ENCODE measurements at places on chromosomes 6 and 20. TPM values are rescaled to one million over a fixed set of nuclear protein-coding genes. Genes with fewer than 3 reads are reported as not detected.

TSBP1 gene
- total RNA-seq: not detected

FOXA2 gene
- under 0.01 TPM for total RNA-seq

FUCA2 gene
- total RNA-seq: 53.7 TPM

VSX1 gene
- total RNA-seq: not detected

L3MBTL1 gene
- 4.2 TPM for total RNA-seq

PRSS35 gene
- total RNA-seq: 0.44 TPM

RHAG gene
- total RNA-seq: not detected

TULP4 gene
- 87.9 TPM for total RNA-seq

PXT1 gene
- total RNA-seq: not detected

BPI gene
- not detected for total RNA-seq

THBS2 gene
- 169 TPM for total RNA-seq

GJA1 gene
- total RNA-seq: 957 TPM

PDYN gene
- total RNA-seq: not detected

CRISP3 gene
- total RNA-seq: not detected

TAP2 gene
- total RNA-seq: 5.0 TPM

TNFRSF6B gene
- 3.9 TPM for total RNA-seq

ZNF217 gene
- 49.0 TPM for total RNA-seq

PREX1 gene
- total RNA-seq: 3.3 TPM

MYL9 gene
- 127 TPM for total RNA-seq

BHLHE23 gene
- not detected for total RNA-seq

EEF1A2 gene
- total RNA-seq: 1.3 TPM

STMND1 gene
- not detected for total RNA-seq

SIRPB1 gene
- total RNA-seq: 2.2 TPM

HMGCLL1 gene
- total RNA-seq: not detected

MLN gene
- not detected for total RNA-seq

TAF11 gene
- 20.0 TPM for total RNA-seq

TNFAIP3 gene
- total RNA-seq: 19.0 TPM

PTCRA gene
- total RNA-seq: not detected

PLCB4 gene
- 5.0 TPM for total RNA-seq

MAS1L gene
- not detected for total RNA-seq

PEX3 gene
- 18.8 TPM for total RNA-seq

KCTD20 gene
- 74.6 TPM for total RNA-seq

ANKRD6 gene
- total RNA-seq: 0.22 TPM

PACRG gene
- not detected for total RNA-seq

CDC40 gene
- 18.2 TPM for total RNA-seq

DCDC2 gene
- 0.14 TPM for total RNA-seq

HCRTR2 gene
- not detected for total RNA-seq

PPP1R3G gene
- total RNA-seq: 1.0 TPM

Measured in placental pericyte (primary cell).